ENCODE measurements at places on chromosomes 12 and 14.

DNA sequence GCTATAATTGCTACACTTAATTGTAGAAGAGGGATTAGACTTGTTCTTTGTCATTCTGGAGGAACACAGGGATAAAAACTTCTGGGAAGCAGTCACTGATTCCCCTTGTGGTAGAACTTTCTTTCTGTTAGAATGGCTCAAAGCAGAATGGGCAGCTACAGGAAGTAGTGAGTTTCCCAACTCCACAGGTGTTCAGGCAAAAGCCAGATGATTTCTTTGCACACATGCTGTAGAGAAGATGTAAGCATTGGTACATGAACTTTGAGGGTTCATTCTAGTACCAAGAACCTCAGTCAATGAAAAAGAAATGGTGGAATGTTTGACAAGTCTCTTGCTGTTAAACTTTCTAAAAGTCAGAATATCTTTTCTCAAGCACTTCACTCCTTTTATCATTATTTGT lies 4.3 kb downstream of the NDUFA9 start:
- DNase-seq = no peak

GRCh38 chr14:61609884-61610283 lies 85.4 kb upstream of the HIF1A start:
- no peak for DNase-seq

GRCh38 chr14:36303960-36304359 lies 16.5 kb downstream of the MBIP start:
- no peak for DNase-seq

- no peak for DNase-seq
These were observed 79.3 kb upstream of the NRXN3 start for GRCh38 chr14:78090864-78091263.

DNA sequence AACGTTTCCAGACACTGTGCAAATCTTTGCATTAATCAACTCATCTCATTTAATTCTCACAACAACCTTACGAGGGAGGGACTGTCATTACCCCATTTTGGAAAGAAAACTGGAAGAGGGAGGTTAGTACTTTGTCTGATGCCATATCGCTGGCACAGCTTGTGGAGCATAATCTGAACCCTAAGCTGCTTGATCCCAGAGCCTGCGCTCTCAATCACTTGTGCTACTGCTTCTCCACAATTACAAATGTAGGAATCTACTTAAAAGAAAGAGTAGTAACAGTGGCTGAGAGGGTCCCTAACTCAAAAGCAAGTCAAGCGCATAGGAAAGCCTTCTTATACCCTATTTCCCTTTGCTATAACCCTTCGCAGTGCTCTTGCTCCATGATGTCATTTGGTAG lies 3.2 kb downstream of the EFS start:
- DNase-seq = no peak

DNA sequence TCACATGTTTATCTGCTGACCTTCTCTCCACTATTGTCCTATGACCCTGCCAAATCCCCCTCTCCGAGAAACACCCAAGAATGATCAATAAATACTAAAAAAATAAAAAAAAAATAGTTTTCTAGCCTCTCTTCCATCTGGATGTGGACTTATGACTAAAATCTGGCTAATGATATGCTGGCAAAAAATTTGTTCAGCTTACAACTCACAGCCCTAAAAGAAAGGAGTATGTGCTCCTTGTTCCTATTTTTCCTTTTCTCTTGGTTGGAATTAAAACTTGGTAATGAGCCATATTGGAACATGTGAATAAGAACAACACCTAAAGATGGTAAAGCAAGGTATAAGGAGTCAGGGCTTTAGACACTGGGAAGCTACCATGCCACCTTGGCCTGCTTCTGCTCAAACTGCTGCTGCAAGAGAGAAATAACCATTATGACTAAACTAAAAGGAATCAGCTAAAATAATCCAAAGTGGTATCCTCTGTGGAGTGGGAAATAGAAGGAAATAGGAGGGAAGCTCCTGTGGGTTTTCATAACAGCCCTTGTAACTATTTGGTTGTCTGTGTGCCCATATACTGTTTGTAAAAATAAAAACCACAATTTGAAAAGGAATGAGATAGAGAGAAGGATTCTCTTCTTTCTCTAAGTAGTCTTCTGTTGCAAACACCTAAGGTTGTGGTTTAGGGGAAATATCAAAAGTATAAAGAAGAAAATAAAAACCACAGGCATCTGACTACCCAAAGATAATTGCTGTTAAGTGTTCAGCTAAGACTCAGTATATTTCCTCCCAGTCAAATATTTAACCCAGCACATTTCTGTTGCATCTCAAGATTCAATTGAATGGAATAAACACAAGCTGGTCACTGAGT lies 53.8 kb downstream of the SDR9C7 start:
- DNase-seq = no peak
